ENCODE measurements at places on chromosomes 6 and 20.
A peak's percentile ranks its signal among the peaks of the same experiment; 100 is the strongest.

GRCh38 chr6:139584599-139584998 lies 210.2 kb upstream of the CITED2 start:
- DNase-seq = no peak

GRCh38 chr6:81366972-81367371 lies 385.5 kb downstream of the TENT5A start:
- DNase-seq = no peak

GRCh38 chr6:53854843-53855567 lies 60.2 kb downstream of the LRRC1 start:
- no peak for DNase-seq

DNA sequence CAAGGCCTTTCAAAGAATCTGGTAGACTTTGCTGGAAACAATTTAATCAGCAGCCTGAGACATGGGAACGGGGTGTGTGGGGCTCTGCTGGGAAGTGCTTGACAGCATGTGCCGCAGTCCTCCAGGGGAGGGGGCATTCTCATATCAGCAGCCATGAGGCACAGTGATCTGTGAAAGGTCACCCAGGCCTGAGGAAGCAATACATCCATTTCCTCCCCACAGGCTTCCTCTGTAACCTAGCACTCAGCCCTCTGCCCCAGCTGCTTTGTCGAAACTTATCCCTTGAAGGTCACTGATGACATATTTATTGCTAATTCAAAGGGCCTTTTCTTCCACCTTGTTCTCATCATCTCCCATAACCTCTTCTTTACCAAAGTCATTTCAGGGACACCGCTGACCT lies 103.3 kb downstream of the TNFAIP3 start:
- DNase-seq = no peak

- DNase-seq = no peak
These were observed 131.9 kb downstream of the SLC24A3 start for GRCh38 chr20:19344341-19344740.

DNA sequence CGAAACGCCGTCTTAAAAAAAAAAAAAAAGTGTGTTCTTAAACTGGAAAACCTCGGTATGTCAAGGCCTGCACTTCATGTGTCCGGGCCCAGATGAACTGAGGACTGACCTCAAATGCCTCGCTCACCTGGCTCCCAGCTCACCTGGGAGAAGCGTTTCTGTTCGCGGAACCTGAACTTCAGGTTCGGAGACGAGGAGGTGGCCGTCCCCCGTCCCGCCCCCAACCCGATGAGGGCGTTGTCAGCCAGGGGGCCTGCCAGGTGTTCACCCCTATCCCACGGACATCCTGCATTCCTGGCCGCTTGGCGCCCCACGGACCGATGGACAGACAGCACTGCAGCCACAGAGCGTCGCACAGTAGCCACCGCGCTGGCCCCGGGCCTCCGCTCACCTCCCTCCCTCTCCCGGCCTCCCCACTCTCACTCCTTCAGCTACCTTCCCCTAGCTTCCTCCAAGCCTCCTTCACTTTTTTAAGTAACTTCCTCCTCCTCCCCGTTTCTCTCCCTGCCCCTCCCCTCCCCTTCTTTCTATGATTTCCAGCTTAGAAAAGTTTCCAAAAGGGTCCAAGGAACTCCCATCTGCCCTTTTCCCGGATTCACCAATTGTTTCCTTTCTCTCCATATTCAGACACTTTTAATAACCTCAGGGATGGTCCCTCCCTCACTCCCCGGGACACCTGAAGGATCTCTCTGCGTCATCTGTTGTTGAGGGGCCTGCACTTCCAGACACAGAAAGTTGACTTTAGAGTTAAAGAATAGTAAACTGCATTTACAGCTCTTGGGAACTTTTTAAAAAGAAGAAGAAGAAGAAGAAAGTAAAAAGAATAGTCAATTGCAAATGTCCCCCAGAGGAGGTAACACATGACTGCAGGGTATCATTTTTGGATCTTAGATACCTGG lies 22.7 kb upstream of the MCM3 start:
- no peak for DNase-seq

GRCh38 chr6:34535646-34536045 lies 20.5 kb downstream of the SPDEF start:
- no peak for DNase-seq

DNA sequence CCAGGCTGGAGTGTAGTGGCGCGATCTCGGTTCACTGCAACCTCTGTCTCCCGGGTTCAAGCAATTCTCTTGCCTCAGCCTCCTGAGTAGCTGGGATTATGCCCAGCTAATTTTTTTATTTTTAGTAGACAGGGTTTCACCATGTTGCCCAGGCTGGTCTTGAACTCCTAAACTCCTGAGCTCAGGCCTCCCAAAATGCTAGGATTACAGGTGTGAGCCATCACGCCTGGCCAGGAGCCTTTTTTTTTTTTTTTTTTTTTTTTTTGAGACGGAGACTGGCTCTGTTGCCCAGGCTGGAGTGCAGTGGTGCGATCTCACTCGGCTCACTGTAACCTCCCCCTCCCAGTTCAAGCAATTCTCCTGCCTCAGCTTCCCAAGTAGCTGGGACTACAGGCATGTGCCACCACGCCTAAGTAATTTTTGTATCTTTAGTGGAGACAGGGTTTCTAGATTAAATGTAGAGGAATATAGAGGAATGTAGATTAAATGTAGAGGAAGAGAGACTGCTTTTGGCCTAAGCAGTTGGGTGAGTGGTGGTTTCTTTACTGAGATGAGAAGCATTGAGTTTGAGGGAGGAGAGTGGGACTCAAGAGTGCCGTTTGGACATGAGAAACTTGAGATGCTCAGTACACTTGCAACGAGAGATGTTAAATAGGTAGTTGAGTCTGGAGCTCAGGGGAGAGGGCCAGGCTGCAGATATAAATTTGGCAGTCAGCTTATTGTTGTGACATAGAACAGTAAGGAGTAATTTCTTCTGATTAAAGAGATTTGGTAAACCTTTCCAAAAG lies 16.7 kb downstream of the VAPB start:
- DNase-seq = no peak

- no peak for DNase-seq
These were observed 198.2 kb downstream of the ERMARD start for GRCh38 chr6:169949511-169950097.

- DNase-seq = no peak
These were observed 63.4 kb upstream of the PMEPA1 start for GRCh38 chr20:57773059-57773815.

GRCh38 chr6:4256969-4257368 lies 121.6 kb upstream of the ECI2 start:
- DNase-seq = no peak

DNA sequence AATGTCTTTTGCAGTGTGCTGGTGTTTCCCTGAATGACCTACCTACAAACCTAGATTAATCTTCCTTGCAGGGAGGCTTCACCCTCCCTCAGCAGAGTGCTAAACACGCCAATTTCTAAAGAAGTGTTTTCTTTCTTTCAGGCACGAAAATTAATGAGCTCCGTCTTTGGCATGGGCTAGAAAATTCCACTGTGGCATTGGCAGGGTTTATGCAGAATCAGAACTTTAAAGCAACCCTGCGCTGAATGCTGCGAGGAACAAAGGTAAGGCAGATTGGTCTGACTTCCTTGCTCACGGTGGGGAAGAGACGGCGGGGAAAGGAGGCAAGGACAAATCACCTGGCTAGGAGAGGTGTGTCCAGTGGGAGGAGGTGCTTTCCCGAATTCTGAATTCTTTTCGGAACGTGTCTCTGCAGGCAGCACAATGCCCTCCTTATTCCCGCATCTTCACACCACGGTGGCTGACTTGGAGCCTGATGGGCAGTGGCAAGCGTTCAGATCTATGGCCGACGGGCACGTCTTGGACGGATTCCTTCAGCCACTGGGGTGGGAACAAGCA lies 6.2 kb upstream of the BANF2 start:
- DNase-seq = no peak

DNA sequence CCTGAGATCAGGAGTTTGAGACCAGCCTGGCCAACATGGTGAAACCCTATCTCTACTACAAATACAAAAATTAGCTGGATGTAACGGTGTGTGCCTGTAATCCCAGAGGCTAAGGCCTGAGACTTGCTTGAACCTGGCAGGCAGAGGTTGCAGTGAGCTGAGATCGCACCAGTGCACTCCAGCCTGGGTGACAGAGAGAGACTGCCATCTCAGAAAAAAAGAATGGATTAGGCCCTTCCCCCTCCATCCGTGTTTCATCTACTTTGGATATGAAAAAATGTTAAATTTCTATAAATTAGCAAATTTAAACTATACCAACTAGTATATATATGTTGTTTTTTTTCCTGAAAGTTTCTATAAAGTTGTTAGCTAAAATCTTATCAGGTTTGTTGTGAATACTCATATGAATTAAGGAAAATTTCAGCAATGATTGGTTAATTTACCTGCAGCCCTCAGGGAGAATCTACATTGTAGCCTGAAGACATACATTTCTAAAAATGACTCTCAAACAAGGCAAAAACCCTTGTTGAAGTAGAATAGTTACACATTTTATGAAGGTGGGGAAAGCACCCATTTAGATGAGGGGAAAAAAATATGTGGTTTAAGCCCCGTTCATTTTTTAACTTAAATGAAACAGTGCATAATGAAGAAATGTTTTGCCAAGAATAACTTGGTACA lies 120.9 kb downstream of the TIAM2 start:
- no peak for DNase-seq

DNA sequence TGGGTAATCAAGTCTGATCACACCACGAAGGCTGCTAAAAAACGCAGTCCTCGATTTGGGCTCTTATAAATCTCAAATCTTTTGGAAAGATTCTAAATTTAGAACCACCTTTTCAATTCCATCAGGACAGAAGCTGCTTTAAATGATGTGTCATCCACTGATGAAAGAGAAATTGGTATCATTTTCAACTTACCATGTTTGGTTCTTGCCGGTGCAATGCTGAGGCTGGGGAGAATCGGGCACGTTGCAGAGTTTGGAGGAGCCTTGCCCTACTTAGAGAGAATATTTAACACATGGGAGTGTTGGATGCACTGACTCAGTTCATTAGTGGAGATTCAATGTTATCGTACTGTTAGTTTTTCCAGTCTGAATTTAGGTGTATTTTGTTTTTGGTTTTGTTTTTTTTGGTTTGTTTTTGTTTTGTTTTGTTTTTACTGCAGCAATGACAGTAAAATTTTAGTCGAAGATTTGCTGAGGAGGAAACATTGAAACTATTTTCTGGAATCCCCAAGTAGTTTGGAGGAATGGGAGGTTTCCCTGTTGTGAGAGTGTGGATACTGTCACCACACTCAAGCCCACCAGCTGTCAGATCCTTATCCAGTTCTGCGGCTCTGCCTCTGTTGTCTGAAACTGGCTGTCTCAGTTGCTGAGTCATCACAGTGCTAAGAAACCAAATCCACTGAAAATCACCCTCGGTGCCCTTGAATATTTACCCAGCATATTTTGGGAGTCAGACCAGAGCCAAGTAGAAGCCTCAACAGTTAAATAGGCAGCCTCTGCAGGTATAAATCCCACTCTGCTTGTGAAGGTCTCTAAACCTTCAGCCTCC lies 497.0 kb downstream of the BTBD3 start:
- DNase-seq = peak; percentile 13

- no peak for DNase-seq
These were observed 75.4 kb downstream of the ARHGAP18 start for GRCh38 chr6:129634411-129635230.

- no peak for DNase-seq
These were observed 29.8 kb upstream of the ZNF391 start for GRCh38 chr6:27358786-27359185.

- no peak for DNase-seq
These were observed 176.5 kb downstream of the CENPW start for GRCh38 chr6:126516411-126516810.

DNA sequence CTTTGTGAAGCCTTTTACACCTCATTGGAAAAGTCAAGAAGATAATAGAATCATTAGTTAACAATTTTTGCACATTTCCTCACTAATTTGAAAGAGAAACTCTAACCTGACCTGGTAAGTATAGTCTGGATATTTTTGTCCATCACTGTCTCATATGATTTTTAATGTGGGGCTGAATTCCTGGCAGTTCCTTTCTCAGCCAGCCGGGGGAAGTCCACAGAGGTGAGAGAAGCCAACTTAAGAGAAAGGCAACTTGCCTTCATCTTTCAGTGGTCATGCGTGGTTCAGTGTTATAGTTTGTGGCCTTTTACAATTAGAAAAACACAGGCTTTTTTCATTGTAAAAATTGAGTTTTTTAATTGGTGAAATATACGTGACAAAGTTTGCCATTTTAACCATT lies 80.6 kb downstream of the CDYL start:
- DNase-seq = no peak

GRCh38 chr6:93407186-93407585 lies 12.2 kb downstream of the EPHA7 start:
- no peak for DNase-seq

DNA sequence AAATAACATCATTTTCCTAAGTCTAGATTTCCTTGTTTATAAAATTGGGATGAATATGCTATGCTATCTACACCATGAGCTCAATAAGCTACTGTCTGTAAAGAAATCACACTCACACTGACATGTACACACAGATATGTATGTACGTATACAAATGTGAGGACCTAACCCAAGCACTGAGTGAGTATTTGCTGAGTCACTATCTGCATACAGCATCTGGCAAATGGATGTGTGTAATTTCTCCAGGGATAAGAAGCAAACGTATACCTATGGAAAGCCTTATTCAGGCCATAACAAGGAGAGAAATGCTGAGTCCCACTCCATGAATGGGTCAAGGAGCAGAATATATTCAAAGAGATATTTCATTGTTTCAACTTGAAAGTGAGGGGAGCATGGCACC lies 153.9 kb downstream of the LPA start:
- no peak for DNase-seq

DNA sequence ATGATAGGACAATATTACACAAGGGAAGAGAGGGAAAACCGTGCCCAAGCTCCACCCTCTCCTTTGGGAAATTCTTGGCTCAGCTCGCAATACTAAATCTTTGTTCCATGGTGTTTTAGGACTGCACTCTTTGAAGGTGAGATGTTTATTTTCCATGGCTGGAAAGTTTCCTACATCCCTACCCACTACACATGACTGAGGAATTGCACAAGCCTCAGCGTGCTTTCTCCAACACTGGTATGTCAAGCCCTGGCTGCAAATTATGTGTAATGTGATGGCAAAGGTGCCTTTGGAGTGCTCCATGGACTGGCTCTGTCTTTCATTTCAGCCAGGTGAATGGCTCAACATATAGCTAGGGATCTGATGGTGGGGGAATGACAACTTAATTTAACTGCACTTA lies 134.3 kb downstream of the ISM1 start:
- no peak for DNase-seq

DNA sequence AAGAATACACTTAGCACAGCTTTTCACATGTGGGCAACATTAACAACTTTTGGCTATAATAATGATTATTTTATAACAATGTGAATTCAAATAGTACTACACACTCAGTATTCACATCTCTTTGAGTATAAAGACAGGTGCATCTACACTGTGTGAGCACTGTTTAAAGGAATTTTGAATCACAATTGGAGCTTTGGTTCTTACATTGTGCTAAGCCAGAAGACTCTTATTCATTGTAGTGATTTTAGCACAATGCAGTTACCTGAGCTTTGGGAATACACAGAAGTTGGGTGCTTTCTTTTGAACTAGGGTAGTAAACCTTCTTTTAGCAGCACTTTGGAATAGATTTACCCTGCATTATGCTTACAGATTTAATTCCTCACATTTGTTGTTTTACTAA lies 20.5 kb downstream of the RIMS1 start:
- DNase-seq = no peak

All from hippocampal formation (tissue), 2 donors.